ENCODE measurements at places on chromosomes 3 and 15.
A peak's percentile ranks its signal among the peaks of the same experiment; 100 is the strongest.

DNA sequence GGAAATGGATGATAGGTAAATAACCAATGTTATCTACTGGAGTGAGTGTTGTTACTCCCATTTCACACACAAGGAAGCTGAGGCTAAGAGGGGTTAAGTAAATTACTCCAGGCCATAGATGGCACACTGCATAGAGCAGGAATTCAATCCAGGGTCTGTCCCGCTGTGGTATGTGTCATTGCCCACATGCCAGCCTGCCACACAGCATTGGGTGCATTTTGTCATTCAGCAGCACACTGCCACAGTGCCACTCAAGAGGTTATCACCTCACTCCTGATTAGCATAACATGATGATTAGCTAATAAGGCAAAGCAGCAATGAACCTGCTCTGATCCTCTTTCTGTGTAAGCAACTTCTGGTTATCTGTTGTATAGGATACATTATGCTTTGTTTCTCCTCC, 157.4 kb upstream of the CTNNB1 start:
- DNase-seq, result no peak

- DNase-seq, result no peak
Observed at GRCh38 chr3:71546821-71547220, 36.7 kb downstream of the FOXP1 start.

DNA sequence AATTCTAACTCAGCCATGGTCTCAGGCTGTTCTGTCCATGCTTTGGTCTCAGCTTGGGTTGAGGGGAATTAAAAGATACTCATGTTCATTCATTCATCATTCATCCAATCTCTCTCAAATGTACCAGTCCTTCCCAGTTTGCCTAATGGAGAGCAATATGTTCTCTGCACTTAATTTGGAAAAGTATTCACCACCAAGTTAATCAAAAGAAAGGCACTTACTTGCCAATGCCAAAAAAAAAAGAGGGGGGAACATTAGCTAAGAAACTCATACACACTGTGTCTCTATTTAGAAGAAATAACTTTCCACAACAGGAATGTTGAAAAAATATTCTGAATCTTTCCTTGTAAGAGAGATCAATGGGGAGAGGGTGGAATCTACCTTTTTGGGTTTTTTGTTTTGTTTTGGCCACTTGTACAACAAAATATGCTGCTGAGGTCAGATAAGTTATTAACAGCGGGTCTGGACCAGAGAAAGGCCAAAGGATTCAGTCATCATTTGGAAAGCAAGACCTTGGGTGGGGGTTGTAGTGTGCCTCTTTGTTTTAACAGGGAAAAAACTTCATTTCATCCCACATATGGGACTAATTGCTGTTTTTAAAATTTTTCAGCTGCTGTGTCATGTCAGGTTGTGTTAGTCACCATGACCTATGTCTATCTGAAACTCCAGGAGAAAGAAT, 152.3 kb downstream of the FBN1 start:
- DNase-seq, result no peak

- no peak for DNase-seq
Observed at GRCh38 chr3:116267116-116267515, 178.2 kb downstream of the LSAMP start.

DNA sequence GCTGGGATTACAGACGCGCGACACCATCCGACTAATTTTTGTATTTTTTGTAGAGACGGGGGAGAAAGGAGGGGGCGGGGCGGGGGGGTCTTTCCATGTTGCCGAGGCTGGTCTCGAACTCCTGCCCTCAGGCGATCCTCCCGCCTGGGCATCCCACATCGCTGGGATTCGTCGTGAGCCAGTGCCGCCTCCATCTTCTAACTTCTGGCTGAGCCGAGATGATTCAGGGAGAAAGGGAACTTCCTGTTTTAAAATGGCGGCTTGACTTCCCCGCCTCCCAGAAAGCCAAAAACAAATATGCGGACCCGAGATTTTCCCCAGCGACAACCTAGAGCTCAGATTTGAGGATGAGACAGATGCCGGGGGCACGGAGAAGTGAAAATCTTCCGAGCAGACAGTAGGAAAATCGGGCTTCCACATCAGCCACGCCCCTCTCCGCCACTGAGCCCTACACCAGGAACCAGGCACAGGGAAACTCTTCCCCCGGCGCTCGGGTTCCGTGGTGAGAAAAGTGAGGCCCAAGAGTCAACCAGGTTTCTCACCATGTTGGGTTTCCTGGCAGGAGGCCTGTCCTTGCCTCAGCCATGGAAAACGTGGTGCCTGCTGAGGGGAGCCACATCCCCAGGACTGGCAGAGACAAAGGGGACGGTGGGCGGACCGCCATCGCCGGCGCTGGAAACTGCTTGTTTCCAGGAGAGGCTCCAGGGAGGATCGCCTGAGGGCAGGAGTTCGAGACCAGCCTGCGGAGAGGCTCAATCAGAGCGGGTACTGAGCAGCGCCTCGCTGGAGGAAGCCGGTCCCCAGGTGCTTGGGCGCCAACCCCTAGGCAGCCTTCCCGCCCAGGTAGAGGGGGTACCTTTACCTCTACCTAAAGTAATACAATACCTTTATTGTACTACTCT, 18.7 kb downstream of the CHST14 start:
- DNase-seq, result no peak

- no peak for DNase-seq
Observed at GRCh38 chr3:71456156-71456555, 127.4 kb downstream of the FOXP1 start.

DNA sequence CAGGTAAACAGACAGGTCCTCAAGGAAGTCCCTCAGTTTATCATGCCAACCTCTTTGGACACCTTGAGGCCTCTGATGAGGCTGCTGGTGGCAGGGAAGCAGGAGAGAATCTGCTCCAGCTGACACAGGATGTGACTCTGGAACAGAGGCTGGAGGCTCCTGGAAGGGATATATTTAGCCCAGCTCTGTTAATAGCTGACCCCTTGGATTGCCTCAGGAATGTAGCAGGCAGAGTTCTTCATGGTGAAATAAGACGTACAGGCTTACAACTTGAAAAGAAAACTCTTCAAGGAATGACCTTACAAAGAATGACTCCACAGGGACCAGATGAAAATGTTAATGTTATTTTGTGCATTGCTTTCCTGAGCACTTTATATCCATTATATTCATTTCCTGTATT, 90.5 kb downstream of the AQP9 start:
- no peak for DNase-seq

DNA sequence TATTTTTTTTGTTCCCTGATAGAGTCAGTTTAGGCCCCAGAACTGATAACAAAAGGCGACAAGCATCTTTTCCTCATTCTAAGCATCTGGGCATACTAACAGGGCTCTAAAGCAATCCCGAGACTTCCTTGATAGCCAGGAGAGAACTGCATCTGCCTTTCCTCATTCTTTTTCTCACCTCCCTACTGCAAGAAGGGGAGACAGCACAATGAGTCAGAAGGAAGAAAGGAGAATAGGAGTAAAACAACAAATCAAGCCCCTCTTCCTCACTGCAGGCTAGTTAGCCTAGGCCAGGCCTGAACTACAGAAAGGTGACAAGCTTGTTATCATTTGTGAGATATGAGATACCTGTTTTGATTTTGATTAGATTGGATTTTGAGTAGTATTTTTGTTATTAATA, 97.9 kb downstream of the NAALADL2 start:
- no peak for DNase-seq

- no peak for DNase-seq
Observed at GRCh38 chr3:177807150-177807875, 610.0 kb upstream of the TBL1XR1 start.

DNA sequence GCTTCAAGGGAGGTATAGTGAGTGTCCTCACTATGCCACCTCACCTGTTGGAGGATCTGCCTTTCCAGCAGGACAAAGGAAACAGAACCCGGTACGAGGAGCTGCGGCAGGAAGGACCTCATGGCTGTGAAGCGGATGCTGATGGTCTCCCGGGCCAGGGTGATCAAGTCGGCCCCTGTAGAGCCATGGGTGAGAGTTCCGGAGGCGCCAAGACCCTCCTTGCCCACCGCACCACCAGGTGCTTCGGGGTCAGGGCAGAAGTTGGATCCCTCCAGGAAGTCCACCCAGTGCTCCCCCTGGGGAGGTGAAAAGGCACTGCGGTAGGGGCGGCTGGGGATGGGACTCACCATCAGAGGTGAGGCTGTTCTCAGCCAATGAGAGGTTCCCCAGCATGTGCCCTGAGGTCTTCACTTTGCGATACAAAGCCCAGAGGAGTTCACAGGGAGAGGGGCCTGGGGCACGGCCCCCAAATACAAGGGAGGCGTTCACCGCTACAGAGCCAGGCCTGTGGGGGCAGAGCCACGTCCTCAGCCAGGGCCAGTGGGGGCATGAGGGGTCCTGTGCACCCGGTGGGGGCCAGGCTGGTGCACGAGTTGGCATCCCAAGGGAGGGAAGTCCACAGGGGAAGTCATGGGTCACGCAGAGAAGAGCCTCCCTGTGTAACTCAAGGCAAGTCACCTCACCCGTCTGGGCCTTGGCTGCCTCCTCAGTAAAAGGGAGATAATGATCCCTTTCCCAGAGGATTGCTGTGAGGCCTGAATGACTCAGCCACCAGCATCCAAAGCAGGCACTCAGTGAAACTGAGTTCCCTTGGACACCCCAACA, 27.7 kb downstream of the C15orf39 start:
- no peak for DNase-seq

GRCh38 chr15:49888323-49888693, 230.7 kb downstream of the ATP8B4 start:
- no peak for DNase-seq

- DNase-seq, result no peak
Observed at GRCh38 chr15:47548986-47549385, 168.3 kb upstream of the SEMA6D start.

- DNase-seq, result no peak
Observed at GRCh38 chr3:77685713-77686112, 645.8 kb downstream of the ROBO2 start.

DNA sequence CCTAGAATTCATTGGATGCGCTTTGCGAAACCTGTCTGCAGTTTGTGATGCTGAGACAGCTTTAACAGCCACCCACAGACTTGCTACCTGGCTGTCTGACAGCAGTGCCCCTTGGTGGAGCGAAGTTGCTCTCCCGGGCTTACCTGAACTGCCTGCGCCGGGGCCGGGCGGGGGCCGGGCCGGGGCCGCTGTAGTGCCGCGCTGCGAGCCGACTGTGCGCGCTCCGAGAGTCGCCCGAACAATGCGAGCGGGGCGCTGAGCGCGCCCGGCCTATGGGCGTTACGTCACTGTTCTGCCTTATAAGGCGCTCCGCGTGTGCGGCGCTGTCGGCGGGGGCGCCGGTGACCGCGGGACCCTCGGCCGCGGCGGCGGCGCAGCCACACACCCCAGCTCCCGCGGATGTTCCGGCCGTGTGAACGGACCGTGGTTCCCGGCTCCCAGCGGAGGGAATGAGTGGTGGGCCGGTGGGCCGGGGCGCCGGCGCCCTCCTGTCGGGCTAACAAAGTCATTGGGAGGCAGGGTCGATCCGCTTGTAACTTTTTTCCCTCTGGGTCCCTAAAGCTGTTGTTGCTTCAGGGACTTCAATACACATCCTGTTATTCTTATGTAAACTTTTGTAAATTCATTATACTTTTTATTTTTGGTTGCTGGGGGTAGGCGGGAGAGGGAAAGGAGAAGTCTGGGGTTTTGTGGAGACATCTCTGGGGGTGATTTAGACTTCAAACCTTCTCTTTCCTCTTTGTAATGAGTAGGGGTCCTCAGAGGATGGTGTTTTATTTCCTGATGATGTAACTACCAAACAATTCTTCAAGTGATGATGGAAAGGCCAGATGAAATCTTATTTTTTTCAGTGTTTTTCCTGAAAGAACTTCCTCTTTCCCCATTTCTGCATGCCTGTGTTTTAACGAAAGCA, 58.5 kb downstream of the CMSS1 start:
- peak; percentile 61 for DNase-seq

DNA sequence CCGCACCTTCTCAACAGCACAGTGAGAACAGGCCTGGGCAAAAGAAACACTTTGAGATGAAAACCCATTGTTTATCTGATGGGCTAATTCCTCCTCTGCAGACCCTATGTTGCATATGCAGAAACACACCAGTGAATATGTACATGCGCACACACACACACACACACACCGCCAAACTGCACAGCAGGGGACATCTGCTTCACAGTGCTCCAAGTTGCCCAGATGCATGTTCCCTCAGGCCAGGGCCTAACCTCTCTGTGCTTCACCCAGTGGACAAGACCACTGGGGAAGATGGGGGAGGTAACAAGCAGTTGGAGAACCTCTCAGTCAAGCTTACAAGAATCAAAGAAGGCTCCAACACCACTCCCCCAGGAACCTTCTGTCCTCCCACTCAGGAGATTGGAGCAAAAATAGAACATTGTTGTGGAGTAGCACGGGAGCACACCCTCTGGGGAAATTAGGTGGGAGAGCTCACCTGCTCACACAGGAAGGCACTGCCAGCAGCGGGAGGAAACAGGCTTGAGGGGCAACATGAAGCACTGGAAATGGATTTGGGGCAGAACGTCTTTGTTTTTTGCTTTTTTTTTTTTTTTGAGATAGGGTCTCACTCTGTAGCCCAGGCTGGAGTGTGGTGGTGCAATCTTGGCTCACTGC, 13.0 kb downstream of the HCN4 start:
- DNase-seq, result no peak

DNA sequence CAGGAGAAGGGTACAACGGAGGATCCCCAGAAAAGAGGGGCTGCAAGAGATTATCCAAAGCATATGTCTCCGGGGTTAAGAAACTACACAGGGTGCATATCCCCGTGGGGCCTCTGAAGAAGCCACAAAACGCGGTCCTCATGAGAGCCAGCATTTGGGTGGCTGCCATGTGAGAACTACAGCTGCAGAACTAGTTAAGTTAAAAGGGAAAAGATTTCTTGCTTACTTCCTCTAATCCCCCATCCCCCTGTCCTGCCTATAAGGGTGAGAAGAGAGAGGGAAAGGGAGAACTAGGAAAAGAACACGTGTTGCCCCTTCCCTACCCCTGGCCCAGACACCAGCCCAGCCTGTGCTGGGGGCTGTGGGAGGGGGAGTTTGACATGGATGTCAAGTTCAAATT, 70.4 kb upstream of the PCSK6 start:
- no peak for DNase-seq

DNA sequence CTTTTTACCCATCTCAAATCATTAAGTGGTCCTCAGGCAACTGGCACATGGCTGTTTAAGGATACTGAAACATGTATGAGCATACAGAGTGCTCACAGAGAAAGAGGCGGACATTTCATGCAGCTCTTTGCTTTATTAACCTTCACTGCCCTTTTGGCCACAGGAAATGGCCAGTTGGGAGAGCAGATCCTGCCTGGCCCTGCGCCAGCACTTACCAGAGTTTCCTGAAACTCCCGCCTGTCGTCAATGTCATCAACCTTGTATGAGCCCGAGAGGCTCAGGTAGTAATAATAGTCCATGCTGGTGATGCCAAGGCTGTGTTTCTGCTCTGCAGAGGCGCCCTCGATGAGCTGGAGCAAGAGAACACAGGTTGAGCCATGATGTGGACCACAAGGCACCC, 17.8 kb downstream of the LDHAL6B start:
- DNase-seq, result no peak

- no peak for DNase-seq
Observed at GRCh38 chr3:133208184-133208583, 170.0 kb downstream of the TMEM108 start.

- DNase-seq, result no peak
Observed at GRCh38 chr3:175495331-175495730, 636.2 kb downstream of the NAALADL2 start.

DNA sequence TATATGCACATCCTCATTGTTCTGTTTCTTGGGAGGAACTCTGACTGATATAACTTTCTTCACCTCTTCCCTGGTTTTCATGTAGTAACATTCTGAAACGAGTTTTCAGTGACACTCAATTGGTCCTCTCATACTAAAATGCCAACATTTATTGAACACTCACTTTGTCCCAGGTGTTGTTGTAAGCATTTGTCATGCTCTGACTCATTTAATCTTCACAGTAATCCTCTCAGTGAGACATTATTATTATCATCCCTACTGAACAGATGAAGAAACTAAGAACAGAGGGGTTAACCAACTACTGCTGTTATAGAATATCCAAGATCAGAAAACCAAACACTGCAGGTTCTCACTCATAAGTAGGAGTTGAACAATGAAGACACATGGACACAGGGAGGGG, 94.1 kb upstream of the MRPL3 start:
- DNase-seq, result no peak
